ENCODE measurements at places on chromosomes 7 and 10.
A peak's percentile ranks its signal among the peaks of the same experiment; 100 is the strongest.

GRCh38 chr10:21329995-21330627 lies 195.4 kb downstream of the SKIDA1 start:
- peak; percentile 30 for DNase-seq

DNA sequence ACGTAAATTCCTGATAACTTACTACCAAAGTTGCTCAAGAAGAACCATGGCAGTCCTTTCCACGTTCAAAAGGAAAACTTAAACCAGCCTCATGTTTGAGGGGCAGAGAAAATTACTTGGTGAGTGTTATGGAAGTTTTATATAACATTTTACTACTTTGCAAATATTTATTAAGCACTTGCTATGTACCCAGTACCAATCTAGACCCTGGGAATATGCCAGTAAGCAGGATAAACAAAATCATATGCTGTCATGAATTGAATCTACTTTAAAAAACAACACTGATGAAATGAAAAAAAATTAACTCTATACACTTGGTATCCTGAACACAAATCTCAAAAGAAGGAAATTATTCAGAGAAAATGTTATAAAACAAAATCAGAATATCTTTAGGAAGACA lies 46.1 kb downstream of the NCAPG2 start:
- DNase-seq = no peak

GRCh38 chr10:77420947-77421523 lies 216.6 kb downstream of the KCNMA1 start:
- no peak for DNase-seq

DNA sequence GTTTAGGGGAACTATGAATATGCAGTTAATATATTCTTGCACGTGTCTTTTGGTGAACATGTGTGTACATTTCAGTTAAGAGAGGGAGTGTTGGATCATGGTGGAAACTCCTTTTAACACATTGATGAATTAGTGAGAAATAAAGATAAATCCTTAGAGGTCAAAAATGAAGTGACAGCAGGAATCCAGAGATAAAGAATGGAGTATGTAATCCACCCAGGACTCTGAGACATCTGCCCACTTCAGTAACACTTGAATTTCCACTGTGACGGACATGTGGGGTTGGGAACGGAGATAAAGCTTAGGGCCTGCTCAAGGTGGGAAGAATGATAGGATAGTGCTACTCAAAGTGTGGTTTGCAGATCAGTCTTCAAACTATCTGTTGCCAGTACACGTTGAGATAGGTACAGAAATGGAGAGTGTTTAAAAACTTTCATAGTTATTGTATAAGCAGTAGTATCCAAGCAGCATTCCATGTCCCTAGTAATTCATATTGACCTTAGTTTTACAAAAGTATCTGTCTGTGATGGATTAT lies 6.6 kb upstream of the RELN start:
- no peak for DNase-seq

GRCh38 chr10:11446864-11447263 lies 164.6 kb downstream of the USP6NL start:
- DNase-seq = no peak

DNA sequence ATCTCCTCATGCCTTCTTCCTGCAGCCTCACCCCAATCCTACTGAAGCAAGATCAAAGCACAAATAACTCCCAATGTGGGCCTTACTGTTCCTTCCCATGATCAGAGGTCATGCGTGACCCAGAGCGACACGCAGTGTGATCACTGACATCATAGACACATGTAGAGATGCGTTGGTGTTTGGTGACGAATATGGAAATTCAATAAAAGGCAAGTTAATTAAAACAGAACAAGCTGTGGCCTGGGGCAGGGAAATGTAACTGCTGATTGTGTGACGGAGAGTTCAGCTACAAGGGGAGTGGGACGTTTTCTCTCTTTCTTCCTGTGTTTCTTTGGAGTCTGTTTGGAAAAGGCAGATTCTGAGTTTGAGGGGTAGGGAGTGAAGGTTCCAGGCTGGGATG lies 34.8 kb upstream of the CARD11 start:
- DNase-seq = no peak

DNA sequence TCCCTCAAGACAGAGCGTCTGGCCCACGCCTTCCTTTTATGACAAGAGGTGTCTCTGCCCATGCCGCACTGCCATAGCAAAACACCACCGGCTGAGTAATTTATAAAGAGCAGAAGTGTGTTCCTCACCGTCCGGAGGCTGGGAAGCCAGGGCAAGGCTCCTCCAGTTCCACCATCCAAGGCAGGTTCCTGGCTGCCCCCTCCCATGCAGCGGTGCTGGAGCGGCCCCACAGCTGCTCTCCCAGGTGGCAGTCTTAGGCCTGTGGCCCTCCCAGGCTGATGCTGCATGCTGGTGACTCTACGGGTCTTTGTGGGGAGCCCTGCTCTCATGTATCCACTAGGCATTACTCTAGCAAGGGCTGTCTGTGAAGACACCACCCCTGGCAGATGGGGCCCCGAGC lies 113.1 kb downstream of the TCERG1L start:
- DNase-seq = no peak

Data from NCI-H446 (cell line).